ENCODE measurements at places on chromosomes 5 and 9. TPM values are rescaled to one million over a fixed set of nuclear protein-coding genes. Genes with fewer than 3 reads are reported as not detected.
A peak's percentile ranks its signal among the peaks of the same experiment; 100 is the strongest.

- no peak for DNase-seq
- no peak overlapping the region for H3K4me3 ChIP-seq
- H3K36me3 ChIP-seq, result no peaks in the 10 kb centered on the region
- no peak overlapping the region for H3K27ac ChIP-seq
- H3K27me3 ChIP-seq, result peaks cover 39% of the 10 kb centered on the region
Measured at GRCh38 chr9:136714096-136714892, 1.9 kb downstream of the DIPK1B start.

- no peaks in the 10 kb centered on the region for H3K36me3 ChIP-seq
- no peak for DNase-seq
- H3K4me1 ChIP-seq, result no peaks in the 10 kb centered on the region
- no peak overlapping the region for H3K4me3 ChIP-seq
Measured at GRCh38 chr9:14030375-14031059, 283.4 kb downstream of the NFIB start.

DNA sequence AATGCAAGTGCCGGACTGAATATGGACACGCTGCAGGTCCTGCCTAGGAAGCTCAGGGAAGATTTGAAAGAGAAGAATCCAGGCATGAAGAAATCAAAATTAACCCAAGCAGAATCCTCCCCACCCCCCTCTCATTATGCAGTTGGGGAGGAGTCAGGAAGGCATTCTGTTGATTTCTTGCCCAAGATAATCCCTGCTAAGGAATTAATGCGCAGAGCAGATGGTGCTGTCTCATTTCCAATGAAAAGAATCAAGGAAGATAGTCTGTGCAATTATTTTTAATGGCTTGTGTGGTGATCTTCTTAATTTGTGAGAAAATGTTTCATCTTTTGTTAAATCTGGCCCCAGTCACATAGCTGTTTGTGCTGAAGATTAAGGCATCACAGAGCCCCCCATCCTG is 145.0 kb downstream of the ZNF462 start:
- H3K27me3 ChIP-seq, result peaks cover 19% of the 10 kb centered on the region
- DNase-seq, result no peak
- H3K4me1 ChIP-seq, result no peaks in the 10 kb centered on the region
- no peak overlapping the region for H3K4me3 ChIP-seq
- H3K36me3 ChIP-seq, result no peaks in the 10 kb centered on the region

- H3K4me1 ChIP-seq, result peaks cover 86% of the 10 kb centered on the region
- peaks cover 53% of the 10 kb centered on the region for H3K36me3 ChIP-seq
- peak overlapping the region; percentile 8 for H3K4me3 ChIP-seq
- H3K27me3 ChIP-seq, result no peaks in the 10 kb centered on the region
Measured at GRCh38 chr5:172141949-172142319, 46.1 kb downstream of the STK10 start.

DNA sequence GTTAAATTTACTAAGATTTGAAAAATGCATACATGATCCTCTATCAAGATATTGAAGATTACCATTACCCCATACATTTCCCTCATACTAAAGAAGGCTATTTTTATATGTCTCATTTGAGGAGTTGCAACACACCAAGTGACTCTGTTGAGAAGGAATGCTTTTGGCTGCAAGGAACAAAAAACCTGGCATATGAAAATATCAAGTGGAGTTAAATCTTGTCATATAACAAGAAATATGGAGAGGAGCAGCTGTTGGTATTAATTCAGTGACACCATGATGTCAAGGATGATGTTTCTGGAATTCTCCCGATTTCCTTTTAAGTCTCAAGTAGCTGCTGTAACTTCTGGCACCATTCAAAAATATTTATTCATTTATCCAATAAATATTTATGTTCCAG is 193.8 kb downstream of the CSNK1G3 start:
- H3K4me1 ChIP-seq, result no peaks in the 10 kb centered on the region
- no peak for DNase-seq
- H3K27me3 ChIP-seq, result peaks cover 2% of the 10 kb centered on the region
- no peak overlapping the region for H3K27ac ChIP-seq
- H3K4me3 ChIP-seq, result no peak overlapping the region

DNA sequence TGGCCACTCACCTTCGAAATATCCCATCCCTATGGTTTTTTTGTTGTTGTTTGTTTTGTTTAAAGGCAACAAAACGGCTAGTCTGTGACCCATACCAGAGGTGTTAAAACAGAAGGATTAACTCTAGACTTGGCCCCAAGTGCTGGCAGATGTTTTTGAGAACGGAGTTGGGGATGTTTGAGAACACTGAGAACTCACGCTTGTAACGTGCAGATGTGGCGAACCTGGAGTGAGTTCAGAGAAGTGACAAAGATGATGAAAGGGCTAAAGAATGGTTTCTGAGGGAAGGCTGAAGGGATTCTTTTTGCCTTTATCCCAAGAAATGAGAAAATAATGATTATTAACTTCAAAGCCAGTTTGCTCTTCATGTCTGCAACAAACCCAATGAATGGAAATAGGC is 286.5 kb downstream of the ZNF608 start:
- no peak overlapping the region for H3K27ac ChIP-seq
- no peak overlapping the region for H3K4me3 ChIP-seq
- no peak for DNase-seq
- H3K4me1 ChIP-seq, result no peaks in the 10 kb centered on the region
- H3K27me3 ChIP-seq, result no peaks in the 10 kb centered on the region

- DNase-seq, result no peak
- H3K36me3 ChIP-seq, result no peaks in the 10 kb centered on the region
- peaks cover 44% of the 10 kb centered on the region for H3K4me1 ChIP-seq
- H3K27me3 ChIP-seq, result peaks cover 5% of the 10 kb centered on the region
Measured at GRCh38 chr5:121963392-121963791, 1.6 kb downstream of the SRFBP1 start.

GRCh38 chr5:60929024-60929423 is 15.8 kb downstream of the ERCC8 start:
- no peaks in the 10 kb centered on the region for H3K4me1 ChIP-seq
- no peaks in the 10 kb centered on the region for H3K27me3 ChIP-seq
- no peak overlapping the region for H3K27ac ChIP-seq
- H3K4me3 ChIP-seq, result no peak overlapping the region
- DNase-seq, result no peak

- H3K27me3 ChIP-seq, result no peaks in the 10 kb centered on the region
- no peaks in the 10 kb centered on the region for H3K36me3 ChIP-seq
- no peak overlapping the region for H3K27ac ChIP-seq
- H3K4me3 ChIP-seq, result no peak overlapping the region
- no peak for DNase-seq
Measured at GRCh38 chr9:82883436-82883835, 179.5 kb downstream of the RASEF start.

- no peak overlapping the region for H3K27ac ChIP-seq
- H3K27me3 ChIP-seq, result peaks cover 6% of the 10 kb centered on the region
- no peaks in the 10 kb centered on the region for H3K4me1 ChIP-seq
- no peak overlapping the region for H3K4me3 ChIP-seq
Measured at GRCh38 chr5:72438141-72438540, 69.1 kb downstream of the ZNF366 start.

The KIF4B gene
- total RNA-seq, result not detected

The GRM6 gene
- total RNA-seq, result not detected

The VCAN gene
- 0.39 TPM for total RNA-seq

The P4HA2 gene
- not detected for total RNA-seq

The FGFR4 gene
- total RNA-seq, result 3.0 TPM

The ARAP3 gene
- total RNA-seq, result 38.2 TPM

The CD274 gene
- total RNA-seq, result 3.9 TPM
